MG63 (cell line): ENCODE measurements at places on chromosomes 13 and 19.
A peak's percentile ranks its signal among the peaks of the same experiment; 100 is the strongest.

DNA sequence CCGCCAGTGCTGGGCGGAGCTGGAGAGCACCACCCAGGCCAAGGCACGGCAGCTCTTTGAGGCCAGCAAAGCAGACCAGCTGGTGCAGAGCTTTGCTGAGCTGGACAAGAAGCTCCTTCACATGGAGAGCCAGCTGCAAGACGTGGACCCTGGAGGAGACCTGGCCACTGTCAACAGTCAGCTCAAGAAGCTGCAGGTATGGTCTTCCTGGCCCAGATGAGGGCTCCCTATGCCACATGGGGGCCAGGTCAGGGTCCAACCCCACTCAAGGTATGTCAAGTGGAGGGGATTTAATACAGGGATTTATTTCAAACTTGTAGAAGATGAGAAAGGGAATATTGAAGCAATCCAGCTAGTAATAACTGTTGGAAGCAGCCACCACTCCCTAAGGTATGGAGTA is 42.5 kb upstream of the SHKBP1 start:
- DNase-seq = no peak

DNA sequence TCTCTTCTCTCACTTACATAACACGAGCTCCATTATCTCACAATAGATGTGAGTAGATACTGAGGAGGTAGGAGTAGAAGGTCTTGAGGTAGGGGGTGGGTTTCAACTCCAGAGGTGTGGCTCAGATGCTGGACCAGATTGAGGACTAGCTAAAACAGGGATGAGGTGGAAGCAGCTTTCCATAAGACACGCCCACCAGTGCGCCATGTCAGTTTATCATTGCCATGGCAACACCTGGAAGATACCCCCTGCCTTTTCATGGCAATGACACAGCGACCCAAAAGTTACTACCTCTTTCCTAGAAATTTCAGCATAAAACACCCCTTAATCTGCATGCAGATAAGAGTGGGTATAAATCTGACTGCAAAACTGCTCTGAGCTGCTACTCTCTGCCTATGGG is 44.1 kb downstream of the KCTD15 start:
- no peak for DNase-seq

DNA sequence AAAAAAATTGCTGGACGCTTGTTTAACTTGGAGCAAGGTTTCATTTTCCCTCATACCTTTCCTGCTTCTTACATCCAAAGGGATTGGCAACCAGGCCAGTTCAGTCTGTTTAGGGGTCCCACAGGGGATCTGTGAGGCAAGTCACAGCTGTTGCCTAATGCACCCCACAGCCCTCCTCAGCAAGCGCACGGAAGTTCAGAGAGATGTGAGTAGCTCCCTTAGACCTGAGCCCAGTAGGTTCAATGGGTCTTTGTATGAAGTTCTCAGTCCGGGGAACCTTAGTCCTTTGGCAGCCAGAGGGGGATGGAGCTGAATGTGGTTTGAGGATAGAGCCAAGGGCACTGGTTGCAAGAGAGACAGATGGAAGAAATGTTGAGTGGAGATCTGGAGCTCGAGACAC is 13.0 kb downstream of the SAMD4B start:
- DNase-seq = no peak

GRCh38 chr13:29008296-29008695 is 188.2 kb downstream of the MTUS2 start:
- no peak for DNase-seq

GRCh38 chr13:49403996-49404702 is 39.7 kb downstream of the CAB39L start:
- DNase-seq = no peak

- DNase-seq = no peak
These were observed 49.6 kb downstream of the CDADC1 start for GRCh38 chr13:49297338-49297737.

GRCh38 chr13:31697290-31697689 is 42.0 kb upstream of the RXFP2 start:
- DNase-seq = no peak

- DNase-seq = no peak
These were observed 1651.9 kb upstream of the MIR17HG start for GRCh38 chr13:89695343-89696257.

DNA sequence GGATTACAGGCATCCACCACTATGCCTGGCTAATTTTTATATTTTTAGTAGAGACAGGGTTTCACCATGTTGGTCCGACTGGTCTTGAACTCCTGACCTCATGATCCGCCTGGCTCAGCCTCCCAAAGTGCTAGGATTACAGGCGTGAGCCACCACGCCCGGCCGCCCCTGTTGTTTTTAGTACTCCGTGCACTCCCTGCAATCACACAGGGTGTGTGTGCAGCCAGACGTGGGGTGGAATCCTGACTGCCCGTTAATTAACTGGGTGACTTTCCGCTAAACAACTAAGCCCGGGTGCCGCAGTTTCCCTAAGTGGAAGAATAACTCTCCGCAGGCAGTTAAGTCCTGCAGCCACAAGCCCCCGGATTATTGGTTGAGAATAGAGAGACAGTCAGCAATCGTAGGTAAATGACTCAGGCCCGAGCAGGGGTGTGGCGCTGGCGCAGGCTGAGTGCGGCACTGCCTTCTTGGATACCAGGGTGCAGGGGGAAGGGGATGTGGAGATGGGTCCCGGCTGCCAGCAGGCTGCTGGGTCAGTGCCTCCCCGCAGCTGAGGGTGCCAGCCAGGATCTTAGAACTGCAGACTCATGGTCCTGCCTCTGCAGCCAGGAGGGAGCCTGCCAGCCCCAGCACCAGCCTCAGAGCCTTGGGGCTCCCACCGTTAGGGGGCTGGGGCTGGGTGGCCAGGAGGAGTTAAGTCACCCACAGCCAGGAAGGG is 6.1 kb upstream of the FXYD3 start:
- DNase-seq = peak; percentile 98

DNA sequence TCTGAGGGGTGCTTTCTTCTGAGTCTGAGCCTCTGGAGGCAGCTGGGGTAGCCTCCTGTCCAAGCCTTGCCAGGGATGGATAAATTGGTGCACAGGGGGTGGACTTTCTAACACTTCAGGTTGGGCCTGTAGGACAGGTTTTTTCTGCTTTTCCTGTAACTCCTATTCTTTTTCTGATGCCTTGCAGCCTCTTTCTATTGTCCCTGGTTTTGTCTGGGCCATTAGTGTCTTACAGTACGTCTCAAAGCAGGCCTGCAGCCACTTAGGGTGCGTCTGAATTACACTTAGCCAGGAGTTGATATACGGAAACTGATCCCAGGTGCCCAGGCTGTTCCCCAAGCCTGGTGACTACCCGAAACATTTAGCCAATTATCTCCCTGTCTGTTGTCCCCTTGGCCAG is 213.3 kb upstream of the HTR2A start:
- DNase-seq = no peak

GRCh38 chr19:49567861-49568441 is 12.4 kb downstream of the NOSIP start:
- no peak for DNase-seq

- DNase-seq = no peak
These were observed 10.6 kb downstream of the REXO1 start for GRCh38 chr19:1837625-1838105.

- DNase-seq = no peak
These were observed 16.3 kb upstream of the TCF3 start for GRCh38 chr19:1668486-1669270.

GRCh38 chr13:113415825-113416224 is 37.5 kb downstream of the ADPRHL1 start:
- no peak for DNase-seq

DNA sequence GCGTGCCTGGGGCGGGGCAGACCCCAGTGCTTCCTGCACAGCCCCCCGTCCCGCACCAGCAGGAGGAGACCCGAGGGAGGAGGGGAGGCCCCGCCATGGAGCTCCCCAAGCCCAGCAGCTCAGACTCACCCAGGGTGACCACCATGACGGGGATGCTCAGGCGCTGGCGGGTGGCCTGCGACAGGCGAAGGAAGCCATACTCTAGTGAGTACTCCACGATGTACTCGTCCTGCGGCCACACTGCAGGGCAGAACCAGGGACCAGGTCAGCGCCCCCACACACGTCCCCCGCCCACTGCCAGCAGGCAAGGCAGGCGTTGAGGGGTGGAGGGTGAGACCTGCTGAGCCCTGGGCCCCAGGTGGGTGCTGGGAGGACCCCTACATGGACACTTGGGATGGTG is 8.6 kb downstream of the TMEM259 start:
- DNase-seq = no peak

GRCh38 chr13:30110301-30111070 is 196.9 kb downstream of the KATNAL1 start:
- DNase-seq = no peak

GRCh38 chr13:102679449-102680132 is 15.3 kb downstream of the METTL21C start:
- DNase-seq = no peak

GRCh38 chr19:45881909-45882528 is 3.9 kb downstream of the IRF2BP1 start:
- no peak for DNase-seq

GRCh38 chr13:45623516-45624090 is 8.1 kb upstream of the ERICH6B start:
- no peak for DNase-seq

DNA sequence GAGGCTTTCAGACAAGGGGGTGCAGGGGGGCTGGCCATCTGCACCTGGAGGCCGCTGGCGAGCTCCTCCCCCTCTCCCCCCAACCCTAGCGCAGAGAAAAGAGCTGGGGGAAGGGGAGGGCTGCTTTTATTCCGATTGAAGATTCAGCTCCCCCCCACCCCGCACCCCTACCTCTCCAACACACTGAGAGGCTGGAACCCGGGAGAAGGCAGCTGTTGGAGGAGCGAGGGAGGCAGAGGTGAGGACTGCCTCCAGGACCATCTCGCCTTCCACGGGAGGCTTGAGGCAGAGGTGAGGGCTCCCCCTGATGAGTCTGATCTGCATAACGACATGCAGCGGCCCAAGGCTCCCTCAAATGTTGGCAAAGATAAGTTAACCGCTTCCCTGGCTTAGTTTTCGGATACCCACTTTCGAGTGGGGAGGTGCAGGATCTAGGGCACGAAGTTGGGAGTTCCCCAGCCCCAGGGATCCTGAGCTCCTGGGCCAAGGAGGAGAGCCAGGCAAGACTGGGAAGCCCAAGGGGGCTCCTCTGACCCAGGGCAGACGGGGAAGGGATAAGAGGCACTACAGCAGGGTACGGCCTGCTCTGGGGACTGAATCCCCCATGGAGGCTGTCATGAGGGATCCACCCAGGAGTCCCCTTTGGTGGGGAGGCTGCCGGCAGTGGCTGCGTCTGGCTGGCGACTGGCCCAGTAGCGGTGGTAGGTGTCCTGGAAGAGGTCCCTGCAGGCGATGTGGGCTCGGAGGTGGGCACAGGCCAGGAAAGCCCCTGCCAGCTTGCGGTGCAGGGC is 1.2 kb upstream of the NUMBL start:
- peak; percentile 40 for DNase-seq

DNA sequence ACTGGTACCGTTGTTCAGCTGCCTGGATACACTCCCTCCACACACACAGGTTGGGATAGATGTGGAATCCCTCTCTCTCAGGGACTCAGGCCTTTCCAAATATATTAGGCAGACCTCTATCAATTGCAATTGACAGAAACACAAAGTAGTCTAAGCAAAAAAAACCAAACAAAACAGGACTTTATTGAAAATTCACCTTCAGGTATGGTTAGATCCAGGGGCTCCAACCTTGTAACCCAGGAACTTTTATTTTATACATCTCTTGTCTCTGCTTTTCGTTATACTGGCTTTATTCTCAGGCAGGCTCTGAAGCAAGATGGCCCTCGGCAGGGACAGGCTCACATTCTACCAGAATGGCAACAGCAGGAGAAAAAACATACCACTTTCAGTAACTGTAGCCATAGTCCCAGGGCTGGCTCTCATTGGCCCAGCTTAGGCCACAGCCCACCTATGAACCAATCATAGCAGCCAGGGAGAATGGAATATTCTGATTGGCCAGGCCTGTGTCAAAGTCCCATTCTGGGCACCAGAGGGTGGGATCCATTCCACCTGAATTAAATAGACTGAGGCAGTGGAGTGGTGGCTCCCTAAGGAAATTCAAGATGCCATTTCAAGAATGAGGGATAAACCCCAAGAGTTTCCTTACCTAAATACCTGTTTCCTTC is 13.1 kb upstream of the CEACAM19 start:
- DNase-seq = no peak

- no peak for DNase-seq
These were observed 709.4 kb downstream of the PCDH17 start for GRCh38 chr13:58340895-58341294.

DNA sequence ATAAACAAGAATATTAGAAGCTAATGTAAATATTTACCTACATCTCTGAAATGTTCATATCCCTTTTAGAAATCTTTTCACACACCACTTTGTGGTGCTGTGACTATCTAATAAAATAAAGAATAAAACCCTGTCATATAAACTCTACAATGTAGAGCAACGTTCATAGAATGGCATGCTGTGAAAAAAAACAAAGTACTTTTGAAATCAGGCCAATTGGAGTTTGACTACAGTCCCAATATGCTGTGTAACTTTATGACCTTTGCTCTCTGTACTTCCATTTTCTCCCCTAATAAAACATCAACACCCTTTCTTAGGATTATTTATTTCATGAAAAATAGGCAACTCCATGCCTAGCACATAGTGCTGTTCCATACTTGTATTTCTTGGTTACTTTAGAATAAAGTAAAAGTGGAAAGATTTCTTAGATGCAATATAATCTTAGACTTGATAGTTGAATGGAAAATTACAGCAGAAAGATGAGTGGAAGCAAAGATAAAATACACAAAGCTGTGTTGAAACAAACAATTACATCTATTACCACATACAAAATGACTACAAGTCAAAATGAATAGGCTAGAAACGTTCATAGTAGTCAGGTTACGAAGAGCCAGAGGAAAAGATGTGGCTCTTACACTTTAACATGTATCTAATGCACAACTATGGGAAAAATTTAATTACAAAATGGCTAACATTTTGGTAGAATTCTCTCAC is 613.2 kb upstream of the SLITRK5 start:
- DNase-seq = no peak

DNA sequence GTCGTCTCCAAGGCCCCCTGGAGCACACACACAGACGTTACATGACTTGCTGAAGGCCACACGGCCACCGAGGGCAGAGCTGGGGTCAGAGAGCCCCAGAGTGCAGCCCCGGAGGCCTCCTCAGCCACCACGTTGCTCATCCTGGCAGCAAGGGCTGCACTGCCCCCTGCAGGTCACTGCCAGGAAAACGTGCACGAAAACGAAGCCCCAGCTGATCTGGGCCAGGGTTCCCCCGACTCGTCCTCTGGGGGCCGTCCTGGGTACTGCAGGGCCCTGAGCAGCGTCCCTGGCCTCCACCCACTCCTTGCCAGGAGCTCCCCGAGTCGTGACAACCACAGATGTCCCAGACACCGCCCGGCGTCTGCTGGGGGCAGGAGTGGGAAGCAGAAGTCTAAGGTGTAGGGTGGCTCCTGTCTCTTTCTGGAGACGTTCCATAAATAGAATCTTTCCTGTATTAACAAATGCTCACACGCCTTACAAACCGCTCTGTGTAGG is 3.4 kb downstream of the TPGS1 start:
- peak; percentile 68 for DNase-seq

- no peak for DNase-seq
These were observed 109.5 kb upstream of the FNDC3A start for GRCh38 chr13:48866249-48866648.

GRCh38 chr19:47786566-47786965 is 8.1 kb downstream of the SELENOW start:
- no peak for DNase-seq
